CD4-positive, alpha-beta T cell treated with Interleukin-1 beta for 1 hour (primary cell): ENCODE measurements at places on chromosomes 2 and 18.

DNA sequence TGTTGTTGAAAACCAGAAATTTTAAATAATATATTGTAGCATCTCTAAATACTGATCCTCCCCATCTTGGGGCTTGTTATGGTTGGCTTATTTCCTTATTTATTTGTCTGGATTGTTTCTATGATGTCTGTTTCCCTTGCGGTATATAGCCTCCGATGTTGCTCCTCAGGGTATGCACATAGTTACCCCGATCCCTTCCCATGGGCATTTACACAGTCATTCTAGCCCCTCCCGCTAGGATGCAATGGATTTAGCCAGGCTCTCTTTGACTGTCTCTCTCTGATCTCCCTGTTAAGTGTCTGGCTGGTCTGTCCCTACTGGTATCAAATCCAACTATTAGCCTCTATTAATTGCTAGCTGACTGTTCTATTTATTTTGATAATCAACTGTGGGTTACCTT is 91.8 kb upstream of the CRACDL start:
- no peak for DNase-seq

DNA sequence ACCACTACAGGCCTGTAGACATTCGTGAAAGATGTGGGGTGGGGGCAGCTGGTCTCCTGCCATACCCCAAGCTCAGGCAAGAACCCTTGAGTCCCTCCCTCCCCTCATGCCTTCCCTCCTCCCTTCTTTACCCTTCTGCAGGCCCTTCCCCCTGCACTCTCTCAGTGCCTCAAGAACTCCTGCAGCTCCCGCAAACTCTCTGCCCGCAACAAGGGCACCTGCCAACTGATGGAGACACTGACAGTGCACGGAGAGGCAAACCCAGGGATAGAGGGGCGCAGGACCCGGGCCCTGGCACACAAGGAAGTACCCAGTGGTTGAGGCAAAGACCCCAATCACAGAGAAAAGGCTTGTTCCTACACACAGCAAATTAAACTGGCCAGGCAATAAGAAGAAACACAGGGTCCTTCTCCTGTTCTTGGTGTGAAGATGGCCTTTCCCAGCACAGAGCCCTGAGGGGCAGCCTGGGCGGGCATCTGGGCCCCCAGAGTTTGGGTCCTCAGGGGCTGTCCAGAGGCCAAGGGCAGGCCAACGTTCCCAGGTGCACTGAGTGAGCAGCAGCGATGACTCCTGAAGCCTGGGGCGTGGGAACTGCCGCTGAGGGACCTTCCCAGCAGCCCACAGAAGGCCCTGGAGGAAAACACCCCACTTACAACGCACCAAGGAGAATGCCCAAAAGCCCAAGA is 1.6 kb downstream of the TEKT4 start:
- no peak for DNase-seq

- DNase-seq, result peak; percentile 36
These were observed 74.7 kb upstream of the MGAT4A start for GRCh38 chr2:98805412-98806171.

DNA sequence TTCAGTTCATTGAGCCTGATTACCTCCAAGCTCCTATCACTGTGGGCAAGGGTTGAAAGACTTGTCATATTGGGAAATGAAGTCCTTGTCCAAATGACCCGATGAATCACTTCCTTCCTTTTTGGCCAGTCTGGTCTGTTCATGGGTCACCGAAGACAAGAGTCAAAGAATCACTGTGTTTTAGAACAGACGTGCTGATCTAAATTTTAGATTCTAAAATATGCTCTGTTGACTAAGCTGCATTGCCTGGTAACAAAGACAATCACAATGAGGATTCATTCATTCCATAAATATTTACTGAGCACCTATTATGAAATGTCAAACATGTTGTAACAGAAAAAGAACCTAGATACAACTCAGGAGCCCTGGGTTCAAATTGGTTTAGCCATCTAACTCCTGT is 99.4 kb upstream of the RND3 start:
- no peak for DNase-seq

DNA sequence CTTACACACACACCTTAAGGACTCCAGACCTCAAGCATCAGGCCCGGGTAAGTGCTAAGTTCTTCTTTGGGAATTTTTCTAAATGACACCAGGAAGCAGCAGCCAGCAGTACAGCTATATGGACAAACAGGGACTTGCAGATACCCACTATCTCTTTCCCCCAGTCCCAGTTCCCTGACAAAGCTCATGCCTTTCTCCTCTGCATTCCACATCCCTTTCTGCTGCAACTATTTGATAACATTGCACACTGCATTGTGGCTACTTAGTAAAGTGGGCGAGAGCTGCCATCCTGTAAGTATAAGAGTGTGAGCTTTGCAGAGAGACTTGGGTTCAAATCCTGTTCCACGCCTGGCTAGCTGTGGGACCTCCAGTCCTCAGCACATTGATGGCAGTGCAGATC is 14.0 kb upstream of the CD226 start:
- no peak for DNase-seq

GRCh38 chr2:221774136-221774535 is 202.0 kb upstream of the EPHA4 start:
- no peak for DNase-seq

DNA sequence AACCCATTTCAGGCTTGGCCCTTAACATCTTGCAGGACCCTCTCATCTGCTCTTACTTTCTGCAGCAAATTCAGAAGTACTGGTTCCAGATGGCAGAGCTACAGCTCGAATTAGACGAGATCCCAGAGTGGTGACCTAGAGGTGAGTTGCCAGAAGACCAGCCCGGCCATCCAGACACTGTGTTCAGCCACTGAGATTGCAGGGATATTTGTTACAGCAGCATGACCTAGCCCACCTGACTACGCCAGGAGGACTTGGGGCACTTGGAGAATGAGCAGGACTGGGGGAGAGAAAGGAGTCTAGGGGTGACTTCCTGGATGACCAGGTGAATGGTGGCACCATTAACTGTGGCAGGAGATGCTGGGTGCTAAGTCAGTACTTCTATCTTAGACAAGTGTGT is 67.2 kb upstream of the ID2 start:
- DNase-seq, result no peak

DNA sequence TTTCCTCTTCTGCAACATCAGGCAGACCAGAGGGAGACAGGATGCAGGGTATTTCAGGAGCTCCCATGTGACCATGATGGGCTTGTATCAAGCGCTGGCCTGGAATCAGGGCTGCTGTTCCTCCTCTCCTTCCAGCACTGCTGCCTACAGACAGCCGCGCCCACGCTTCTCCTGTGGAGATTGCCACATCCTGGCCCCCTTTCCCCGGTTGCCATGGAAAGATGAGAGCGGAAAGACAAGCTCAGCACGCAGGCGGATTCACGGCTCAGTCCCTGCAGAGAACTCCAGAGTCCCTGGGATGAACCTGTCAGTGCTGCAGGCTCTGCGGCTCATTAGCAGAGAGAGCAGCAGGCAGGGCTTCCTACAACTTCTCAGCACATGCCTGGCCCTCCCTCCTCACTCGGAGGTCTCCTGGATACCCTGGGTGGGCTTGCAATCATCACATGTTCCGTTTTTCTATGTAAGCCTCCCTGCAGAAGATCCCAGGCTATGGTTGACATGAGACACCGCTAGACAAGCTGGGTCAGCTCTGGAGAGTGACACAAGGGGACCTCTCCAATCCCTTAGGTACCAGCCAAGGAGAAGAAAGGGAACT is 497.8 kb upstream of the MYT1L start:
- no peak for DNase-seq

DNA sequence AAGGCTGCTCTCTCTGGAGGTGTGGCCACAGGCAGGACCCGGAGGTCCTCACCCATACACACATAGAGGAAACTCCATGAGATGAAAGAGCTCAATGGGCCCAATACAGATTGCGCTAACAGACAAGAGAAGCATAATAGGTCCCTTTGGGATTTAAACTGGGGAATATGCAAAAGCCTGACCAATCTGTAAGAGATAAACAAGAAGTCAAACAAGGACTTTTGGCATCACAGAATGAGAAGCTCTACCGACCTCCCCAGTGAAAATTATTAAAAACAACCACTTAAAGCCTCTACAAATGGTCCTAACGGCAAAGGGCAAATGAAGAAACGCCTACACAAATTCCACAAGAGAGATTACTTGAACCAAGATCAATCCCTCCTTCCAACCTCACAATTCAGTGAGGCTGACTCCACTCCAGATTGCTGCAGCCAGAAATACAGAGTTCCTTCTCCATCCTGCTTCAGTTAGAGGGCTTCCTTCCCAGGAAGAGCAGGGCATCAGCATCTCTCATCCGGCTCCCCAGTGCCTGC is 10.8 kb downstream of the IWS1 start:
- no peak for DNase-seq

DNA sequence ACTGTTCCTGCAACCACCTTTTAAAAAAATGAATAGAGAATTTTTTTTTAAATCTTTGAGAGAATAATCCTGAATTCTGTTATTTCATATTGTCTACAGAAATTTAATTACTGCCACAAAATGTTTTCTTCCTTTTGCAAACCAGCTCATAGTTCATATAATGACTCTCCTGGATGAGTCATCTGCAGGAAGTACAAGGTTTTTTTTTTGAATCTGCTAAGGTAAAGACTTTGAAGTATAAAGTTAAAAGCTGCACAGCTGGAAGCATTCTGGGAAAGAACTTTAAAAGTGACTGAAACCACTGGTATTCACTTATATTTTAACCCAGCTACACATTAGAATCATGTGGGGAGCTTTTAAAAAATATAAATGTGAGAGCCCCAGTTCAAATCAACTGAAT is 25.4 kb downstream of the SESTD1 start:
- DNase-seq, result no peak

- DNase-seq, result no peak
These were observed 33.1 kb downstream of the LRRFIP1 start for GRCh38 chr2:237660381-237660900.

DNA sequence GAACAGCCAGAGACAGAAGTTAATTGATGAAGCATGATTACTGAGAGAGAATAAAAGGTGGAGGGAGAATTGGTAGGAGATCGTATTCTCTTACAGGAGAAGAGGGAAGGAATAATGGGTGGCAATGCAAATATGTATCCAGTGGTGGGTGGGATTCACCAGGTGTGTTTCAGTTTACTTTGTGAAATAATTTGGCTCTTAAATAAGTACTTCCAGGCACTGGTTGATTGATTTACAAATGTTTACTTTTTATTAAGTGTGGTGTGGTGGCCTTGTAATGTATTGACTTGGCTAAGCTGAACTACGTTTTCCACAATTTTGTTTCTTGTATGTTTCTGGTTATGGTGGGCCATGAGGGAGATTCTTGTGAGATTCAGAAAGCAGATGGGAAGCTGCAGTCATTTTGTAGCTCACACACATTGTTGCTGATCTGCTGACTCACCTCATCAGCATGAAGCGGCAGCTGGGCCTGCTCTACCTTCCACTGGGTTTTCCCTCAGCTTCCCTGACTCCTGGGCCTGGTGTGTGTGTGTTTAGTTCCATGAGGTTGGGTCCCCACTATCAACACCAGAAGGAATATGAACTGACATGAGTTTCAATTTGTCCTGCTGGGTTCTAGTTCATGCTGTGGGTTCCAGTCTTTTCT is 32.6 kb downstream of the MYL12B start:
- no peak for DNase-seq

DNA sequence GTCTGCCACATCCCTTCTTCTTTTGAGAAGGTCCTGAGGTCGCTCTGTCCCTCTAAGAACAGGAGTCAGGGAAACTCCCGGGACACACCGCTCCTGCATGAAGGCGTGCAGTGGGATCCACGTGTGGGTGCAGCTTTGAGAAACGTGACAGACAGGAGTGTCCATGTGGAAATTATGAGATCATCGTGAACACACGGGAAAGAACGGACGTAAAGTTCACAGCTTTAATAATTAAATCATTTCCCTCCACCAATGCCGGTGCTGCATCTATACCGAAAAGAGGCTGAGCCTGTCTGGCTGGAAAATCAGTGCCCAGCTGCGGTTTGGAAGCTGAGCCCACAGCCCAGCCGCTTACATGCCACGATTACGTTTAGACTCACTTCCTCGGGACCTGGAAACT is 372.4 kb upstream of the SALL3 start:
- DNase-seq, result no peak

DNA sequence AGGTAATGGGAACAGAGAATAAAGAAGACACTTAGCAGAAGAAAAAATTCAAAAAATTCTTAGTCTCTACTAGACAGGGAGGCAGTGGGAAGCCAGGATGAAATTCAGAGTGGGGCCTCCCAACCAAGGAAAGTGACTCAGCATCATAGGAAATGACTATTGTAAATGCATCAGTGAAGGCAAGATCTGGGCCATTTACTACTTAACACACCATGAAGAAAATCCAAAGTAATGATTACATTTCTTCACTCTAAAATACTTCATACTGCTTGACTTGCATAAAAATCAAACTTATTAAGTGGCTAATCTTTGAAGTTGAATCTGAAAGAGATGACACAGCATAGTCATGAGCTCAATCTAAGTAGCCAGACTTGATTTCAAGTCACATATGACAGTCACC is 405.8 kb upstream of the SLC39A10 start:
- DNase-seq, result no peak

DNA sequence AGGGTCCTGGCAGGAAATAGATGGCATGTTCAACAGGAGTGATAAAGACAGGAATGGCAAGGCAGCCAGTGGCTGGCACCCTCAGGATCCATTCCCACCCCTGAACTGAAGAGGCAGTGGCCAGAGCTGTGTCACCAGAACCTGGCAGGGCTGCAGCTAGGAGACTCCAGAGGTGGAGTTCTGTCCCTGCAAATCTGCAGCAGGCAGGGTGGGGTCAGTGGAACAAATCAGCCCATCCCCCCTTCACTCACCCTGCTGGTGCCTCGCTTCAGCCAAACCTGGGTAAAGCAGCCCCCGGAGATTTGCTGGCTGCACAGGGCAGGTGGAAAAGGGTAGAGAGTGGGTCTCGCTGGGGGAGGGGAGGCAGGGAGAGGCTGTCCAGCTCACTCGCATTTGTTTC is 12.7 kb downstream of the INPP5D start:
- DNase-seq, result no peak
